ENCODE measurements at places on chromosomes 11 and 22.

GRCh38 chr11:116172156-116172555, 600.6 kb downstream of the BUD13 start:
- DNase-seq, result no peak

GRCh38 chr11:85764796-85765195, 46.1 kb downstream of the SYTL2 start:
- DNase-seq, result no peak

DNA sequence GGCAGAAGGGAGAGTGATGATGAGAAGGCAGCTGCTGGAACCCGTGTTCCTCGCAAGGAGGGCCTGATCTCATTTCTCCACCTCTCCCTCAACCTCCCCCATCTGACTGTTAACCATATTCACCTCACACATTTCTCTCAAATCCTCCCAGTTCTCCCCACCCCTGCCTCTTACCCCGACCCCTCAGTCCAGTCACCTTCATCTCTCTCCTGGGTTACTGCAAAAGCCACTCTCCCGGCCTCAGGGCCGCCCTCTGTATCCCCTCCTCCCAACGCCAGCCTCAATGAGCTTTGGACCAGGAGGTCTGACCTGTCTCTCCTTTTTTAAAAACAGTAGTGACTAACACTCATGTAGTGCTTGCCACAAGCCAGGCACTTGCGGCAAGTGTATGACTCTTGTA, 29.5 kb upstream of the LMO1 start:
- DNase-seq, result no peak

DNA sequence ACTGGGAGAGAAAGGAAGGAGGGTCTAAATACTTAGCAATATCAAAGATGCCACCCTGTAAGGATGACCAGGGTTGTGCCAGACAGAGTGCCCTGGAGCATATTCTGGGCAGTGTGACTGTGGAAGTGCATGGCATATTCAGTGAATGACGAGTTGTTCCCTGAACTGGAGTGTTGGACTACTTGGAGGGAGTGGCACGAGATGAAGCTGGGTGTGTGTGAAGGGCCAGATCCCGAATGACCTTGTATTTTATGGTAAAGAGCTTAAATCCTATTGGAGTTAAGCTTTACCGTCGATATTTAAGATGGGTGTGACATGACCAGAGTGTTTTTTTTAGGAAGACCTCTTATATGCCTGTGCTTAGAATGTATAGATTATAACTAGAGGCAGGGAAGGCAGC, 48.8 kb downstream of the STIM1 start:
- DNase-seq, result no peak

- DNase-seq, result no peak
These were observed 1.0 kb downstream of the PCNX3 start for GRCh38 chr11:65616575-65617001.

DNA sequence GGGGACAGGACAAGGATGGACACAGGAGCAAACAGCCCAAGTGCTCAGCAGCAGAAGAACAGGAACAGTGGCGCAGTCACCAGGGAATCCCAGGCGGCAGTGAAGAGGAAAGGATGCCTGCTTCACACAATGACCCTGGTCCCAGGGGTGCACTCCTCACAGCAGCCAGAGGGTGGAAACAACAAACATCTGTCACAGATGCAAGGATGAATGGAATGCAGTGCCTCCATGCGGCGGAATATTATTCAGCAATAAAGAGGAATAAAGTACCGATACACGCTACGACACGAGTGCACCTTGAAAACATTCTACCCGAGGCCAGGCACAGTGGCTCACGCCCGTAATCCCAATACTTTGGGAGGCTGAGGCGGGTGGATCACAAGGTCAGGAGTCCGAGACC, 12.7 kb downstream of the CSNK1E start:
- DNase-seq, result no peak

DNA sequence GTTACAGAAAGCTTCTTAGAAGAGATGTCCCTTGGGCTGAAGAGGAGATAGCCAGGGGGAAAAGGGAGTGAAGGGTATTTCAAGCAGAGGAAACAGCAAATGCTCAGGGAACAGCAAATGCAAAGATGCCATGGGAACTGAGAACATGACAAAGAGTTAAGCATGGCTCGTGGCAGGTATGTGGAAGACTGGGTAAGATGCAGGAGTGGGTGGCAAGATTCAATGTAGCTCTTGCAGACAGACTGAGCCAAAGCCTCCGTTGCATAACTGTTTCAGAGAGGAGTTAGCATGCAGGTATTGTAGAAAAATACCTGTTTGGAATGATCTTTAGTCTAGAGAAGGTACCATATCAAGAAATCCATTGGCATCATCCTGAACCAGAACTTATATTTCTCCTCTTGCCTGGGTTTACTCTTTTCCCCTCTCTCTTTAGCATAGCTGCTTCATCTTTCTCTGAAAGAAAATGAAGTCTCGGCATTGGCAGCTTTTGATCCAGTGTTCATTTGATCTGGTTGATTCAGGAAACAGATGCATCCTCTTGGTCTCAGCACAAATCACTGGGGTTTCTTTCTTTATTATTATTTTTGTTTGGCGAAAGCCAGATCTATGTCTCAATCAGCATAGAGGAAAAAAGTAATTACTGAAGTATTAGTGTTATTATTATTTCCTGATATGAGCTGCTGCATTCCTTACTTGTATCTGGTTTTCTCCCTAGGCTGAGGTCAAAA, 41.7 kb upstream of the NUP160 start:
- no peak for DNase-seq

- DNase-seq, result no peak
These were observed 18.7 kb upstream of the DBX1 start for GRCh38 chr11:20178976-20179375.

DNA sequence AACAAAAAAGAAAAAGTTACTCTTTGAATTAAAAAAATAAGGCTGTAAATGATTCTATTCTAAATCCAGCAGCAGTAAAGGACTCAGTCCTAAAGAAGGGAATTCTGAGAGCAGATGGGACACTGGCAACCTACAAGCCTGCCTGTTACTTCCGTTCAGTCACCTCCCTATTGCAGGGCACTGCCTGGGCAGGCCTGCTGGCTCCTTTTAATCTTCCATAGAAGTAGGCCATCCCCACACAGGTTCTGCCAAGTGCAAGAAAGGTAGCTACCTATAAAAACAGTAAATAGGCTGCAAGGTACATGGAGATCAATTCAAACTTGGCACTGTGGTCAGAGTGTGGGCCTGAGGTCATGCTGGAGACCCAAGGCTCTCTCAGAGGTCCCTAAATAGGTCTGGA, 136.4 kb downstream of the TRIM44 start:
- no peak for DNase-seq

DNA sequence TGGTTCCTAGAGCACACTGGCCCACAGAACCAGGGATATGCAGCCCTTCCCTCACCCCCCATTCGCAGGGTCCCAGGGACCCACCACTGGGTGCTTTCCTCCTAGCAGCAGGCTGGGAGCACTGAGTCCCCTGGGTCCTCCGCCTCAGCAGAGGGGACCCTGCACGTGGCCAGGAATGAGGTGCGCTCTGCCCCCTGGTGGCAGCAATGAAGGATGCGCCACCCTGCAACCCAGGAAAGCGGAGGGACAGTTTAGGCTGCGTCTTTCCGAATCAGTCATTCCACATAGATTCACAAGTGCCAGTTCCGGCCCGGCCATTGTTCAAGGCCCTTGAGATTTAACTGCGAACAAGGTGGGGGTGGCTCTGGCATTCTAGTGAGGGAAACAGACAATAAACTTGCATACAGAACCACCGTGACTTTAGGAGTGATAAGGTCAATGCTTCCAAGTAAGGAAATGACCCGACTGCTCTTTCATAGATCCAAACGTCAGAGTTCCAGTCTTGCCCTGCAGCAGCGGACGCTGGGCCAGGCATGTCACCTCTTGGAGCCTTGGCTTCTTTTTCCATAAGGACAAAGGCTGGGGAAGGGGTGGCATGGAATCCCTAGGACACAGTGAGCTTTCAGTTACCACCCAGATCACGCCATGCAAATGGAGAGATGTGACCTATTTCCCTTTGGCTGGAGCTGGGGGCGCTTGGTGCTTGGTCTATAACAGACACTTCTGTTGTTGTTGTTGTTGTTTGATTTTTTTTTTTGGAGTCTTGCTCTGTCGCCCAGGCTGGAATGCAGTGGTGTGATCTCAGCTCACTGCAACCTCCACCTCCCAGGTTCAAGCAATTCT, 7.7 kb downstream of the RIN1 start:
- DNase-seq, result peak; percentile 92

DNA sequence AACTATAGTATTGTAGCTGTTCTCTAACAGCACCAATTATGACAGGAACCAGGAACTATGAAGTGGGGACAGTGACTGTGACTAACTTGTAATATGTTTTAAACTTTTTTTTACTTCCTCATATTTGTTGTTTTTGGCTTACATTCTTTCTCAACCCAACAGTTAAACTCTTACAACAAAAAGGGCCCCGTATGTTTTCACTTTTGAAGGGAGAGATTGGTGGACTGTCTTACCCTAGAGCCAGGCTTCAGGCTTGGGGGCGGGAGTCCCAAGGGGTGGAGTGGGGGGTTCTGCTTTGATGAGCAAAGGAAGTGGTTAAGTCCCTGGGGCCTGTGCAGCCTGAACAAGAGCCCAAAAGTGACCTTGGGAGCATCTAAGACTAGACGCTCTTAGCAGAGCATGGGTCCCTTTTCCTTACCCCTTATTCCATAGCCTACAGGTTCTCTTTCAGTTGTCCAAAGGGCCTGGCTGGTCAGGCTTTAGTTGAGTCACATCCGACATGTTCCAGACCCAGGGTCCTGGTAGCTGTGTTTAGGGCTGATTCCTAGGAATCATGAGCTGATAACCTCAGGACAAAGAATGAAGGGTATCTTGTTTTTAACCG, 38.8 kb downstream of the STIM1 start:
- DNase-seq, result peak; percentile 73

GRCh38 chr22:29799217-29799680, 32.1 kb downstream of the UQCR10 start:
- no peak for DNase-seq

Data from GM19239 (cell line).